Activated naive CD4-positive, alpha-beta T cell treated with anti-CD3 and anti-CD28 coated beads for 36 hours (primary cell): ENCODE measurements at places on chromosomes 3 and 15. TPM values are rescaled to one million over a fixed set of nuclear protein-coding genes. Genes with fewer than 3 reads are reported as not detected.

DNA sequence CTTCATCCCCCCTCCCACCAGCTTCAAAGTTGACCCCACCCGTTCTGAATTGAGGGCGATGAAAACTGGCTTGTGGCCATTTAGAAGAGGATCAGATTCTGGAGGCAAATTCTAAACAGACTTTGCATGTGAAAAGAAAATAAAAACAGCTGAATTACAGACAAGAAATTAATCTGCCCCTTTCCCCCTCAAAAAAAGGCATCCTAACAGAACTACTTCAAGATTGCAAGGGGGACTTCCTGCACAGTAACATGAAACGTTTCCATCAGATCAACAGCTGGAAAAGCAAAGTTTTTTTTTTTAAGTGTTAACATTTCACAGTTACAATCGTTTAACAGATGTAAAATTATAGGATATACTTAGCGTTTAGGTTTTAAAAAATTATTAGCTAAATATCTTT lies 229.3 kb downstream of the RORA start:
- peaks cover 11% of the 10 kb centered on the region for H3K27me3 ChIP-seq
- no peak overlapping the region for H3K27ac ChIP-seq
- peaks cover 2% of the 10 kb centered on the region for H3K4me1 ChIP-seq
- DNase-seq: no peak
- no peaks in the 10 kb centered on the region for H3K36me3 ChIP-seq
- H3K4me3 ChIP-seq: no peak overlapping the region

DNA sequence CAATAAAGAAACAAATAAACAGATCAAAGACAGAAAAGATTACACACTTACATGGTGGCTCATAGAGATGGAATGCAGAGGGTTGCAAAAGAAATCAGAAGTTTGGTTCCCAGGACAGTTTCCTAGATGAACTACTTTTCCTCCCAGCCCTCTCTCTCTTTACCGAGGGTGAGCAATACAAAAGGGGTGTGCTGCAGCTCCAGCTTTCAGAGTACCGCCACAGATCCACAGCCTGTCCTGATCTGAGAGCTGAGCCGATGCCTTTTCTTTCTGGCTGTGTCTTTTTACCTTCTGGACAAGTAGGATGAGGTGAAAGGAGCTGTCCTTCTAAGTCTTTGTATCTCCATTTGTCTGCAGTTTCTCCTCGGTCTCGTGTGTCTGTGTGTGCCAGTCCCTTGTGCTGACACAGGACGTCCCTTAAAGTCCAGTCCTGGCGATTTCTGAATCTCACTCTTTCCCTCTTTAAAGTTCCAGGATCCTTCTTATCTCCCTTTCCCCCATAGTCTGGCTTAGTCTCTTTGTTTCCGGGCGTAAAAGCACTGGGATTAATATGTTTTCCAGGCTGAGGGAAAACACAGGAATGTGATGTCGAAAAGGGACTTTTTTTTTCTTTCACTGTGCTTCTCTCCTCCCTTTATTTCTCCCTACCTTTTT lies 540 bp downstream of the CCDC80 start:
- H3K27me3 ChIP-seq: peaks cover 10% of the 10 kb centered on the region
- no peaks in the 10 kb centered on the region for H3K36me3 ChIP-seq
- no peak overlapping the region for H3K27ac ChIP-seq
- no peak overlapping the region for H3K4me3 ChIP-seq

SHC4 gene
- total RNA-seq: 0.21 TPM

GRCh38 chr3:126314790-126315658 lies 42.2 kb downstream of the KLF15 start:
- H3K4me3 ChIP-seq: no peak overlapping the region
- peaks cover 2% of the 10 kb centered on the region for H3K27me3 ChIP-seq
- no peaks in the 10 kb centered on the region for H3K36me3 ChIP-seq
- H3K27ac ChIP-seq: no peak overlapping the region
- H3K4me1 ChIP-seq: no peaks in the 10 kb centered on the region

CEP19 gene
- total RNA-seq: 4.4 TPM

- H3K4me3 ChIP-seq: peak overlapping the region; percentile 39
- peaks cover 41% of the 10 kb centered on the region for H3K4me1 ChIP-seq
- DNase-seq: no peak
- H3K36me3 ChIP-seq: no peaks in the 10 kb centered on the region
- peak overlapping the region; percentile 95 for H3K27ac ChIP-seq
Observed at GRCh38 chr15:58331560-58331912, 100.3 kb upstream of the LIPC start.

- H3K4me1 ChIP-seq: no peaks in the 10 kb centered on the region
- H3K27ac ChIP-seq: no peak overlapping the region
- no peaks in the 10 kb centered on the region for H3K27me3 ChIP-seq
- H3K36me3 ChIP-seq: no peaks in the 10 kb centered on the region
- no peak for DNase-seq
- no peak overlapping the region for H3K4me3 ChIP-seq
Observed at GRCh38 chr3:184409331-184409926, 29.6 kb downstream of the CHRD start.

IMPG2 gene
- 0.07 TPM for total RNA-seq

DNA sequence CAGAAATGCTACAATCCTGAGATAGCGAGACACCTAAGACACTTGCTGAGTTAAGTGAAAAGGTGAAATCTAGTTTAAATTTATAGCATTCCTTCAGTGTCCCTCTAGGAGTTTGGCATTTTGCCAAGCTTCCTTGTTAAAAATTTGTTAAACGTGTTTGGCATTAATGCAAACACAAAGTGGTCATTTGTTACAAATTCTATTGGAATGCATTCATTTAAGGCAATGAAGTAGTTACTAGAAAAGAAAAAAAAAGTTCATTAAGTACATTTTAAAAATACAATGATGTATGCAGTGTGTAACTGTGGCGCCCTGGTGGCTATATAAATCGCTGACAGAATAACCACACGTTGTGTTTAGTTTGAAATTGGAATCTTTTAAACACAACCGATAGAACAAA lies 31.3 kb upstream of the WNT5A start:
- H3K27ac ChIP-seq: no peak overlapping the region
- no peaks in the 10 kb centered on the region for H3K27me3 ChIP-seq
- no peaks in the 10 kb centered on the region for H3K36me3 ChIP-seq

DNA sequence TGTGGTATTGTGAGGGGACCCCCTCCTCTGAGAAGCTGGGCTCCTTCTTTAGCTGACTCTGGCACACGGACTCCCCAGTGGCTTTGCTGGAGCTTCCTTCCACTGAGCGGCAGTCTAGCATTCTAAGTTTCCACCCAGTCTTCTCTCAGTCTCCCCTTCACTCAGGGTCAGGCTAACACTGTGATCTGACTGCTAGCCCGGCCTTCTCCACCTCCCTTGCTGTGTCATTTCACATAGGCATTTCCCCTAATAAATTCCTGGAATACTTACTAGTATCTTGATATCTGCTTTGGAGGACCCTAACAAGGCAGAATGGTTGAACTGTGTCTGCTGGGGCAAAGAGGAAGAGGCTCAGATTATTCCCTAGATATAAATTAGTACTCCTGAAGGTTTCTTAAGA lies 106.2 kb upstream of the THBS1 start:
- H3K4me3 ChIP-seq: no peak overlapping the region
- DNase-seq: no peak
- H3K27ac ChIP-seq: no peak overlapping the region

- no peak overlapping the region for H3K4me3 ChIP-seq
- no peaks in the 10 kb centered on the region for H3K27me3 ChIP-seq
- peaks cover 7% of the 10 kb centered on the region for H3K4me1 ChIP-seq
- H3K27ac ChIP-seq: no peak overlapping the region
Observed at GRCh38 chr3:11764931-11765363, 81.7 kb downstream of the TAMM41 start.

ZKSCAN7 gene
- 1.7 TPM for total RNA-seq

DNA sequence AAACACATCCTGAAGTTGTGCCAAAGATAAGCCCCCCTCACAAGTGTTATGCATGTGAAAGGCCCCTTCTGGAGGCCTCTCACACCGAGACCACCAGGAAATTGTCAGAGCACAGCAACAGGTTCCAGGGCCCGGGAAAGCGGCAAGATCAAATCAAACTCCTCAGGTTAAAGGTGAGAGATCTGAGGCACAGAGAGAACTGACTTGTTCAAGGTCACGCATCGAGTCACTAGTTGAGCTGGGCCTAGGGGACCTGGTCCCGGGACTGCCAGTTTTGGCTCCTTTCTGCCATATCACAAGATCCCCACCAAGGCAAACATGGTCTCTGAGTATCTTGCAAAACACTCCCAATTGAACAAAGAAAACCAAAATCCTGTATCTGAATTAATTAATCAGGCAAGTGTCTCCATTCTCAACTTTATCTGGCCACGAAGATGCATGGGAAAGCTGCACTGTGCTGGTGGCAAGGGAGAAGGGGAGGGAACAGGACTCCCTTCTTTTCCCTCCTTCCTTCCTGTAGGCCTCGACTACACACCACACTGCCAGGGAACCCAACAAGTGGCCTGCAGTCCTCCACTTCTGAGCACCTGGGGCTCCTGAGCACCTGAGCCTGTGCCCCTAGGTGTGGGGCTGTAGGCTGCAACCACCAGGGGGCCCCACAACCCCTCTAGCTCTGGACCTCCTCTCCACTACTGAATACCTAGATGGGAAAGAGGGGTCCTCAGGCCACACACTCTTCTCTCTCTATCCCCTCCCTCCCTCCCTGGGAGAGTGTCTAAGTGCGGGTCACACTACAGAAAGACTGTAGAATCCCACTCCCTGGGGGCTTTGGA lies 37.3 kb downstream of the ANP32A start:
- peaks cover 31% of the 10 kb centered on the region for H3K36me3 ChIP-seq
- H3K27me3 ChIP-seq: no peaks in the 10 kb centered on the region
- DNase-seq: peak; percentile 71
- H3K27ac ChIP-seq: peak overlapping the region; percentile 81
- peaks cover 39% of the 10 kb centered on the region for H3K4me1 ChIP-seq

- no peaks in the 10 kb centered on the region for H3K4me1 ChIP-seq
- H3K4me3 ChIP-seq: no peak overlapping the region
- no peak overlapping the region for H3K27ac ChIP-seq
- peaks cover 8% of the 10 kb centered on the region for H3K27me3 ChIP-seq
- no peak for DNase-seq
Observed at GRCh38 chr3:17910922-17911321, 168.5 kb upstream of the TBC1D5 start.

PRR20G gene
- not detected for total RNA-seq

DNA sequence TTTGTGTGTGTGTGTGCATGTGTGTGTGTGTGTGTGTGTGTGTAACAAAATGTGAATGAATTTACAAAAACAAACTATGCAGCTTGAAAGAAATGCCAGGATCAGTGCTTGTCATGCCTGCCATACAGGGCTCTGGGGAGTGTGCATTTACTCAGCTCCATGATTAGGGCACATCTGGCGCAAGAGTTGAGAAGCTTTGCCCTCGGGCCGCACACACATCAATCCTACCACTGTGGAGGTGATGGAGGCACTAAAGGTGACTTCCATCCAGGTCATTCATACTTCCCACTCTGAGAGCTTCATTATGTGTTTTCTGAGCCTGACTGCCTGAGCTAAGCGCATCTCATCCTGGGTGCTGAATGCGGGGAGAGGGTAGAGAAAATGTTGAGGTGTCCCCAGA lies 72.0 kb upstream of the ZBED2 start:
- H3K27ac ChIP-seq: peak overlapping the region; percentile 80
- H3K4me3 ChIP-seq: peak overlapping the region; percentile 31
- peaks cover 22% of the 10 kb centered on the region for H3K36me3 ChIP-seq
- no peak for DNase-seq

EFCAB12 gene
- 0.81 TPM for total RNA-seq

- no peak overlapping the region for H3K4me3 ChIP-seq
- peaks cover 1% of the 10 kb centered on the region for H3K36me3 ChIP-seq
- no peak for DNase-seq
- no peaks in the 10 kb centered on the region for H3K4me1 ChIP-seq
- no peak overlapping the region for H3K27ac ChIP-seq
- no peaks in the 10 kb centered on the region for H3K27me3 ChIP-seq
Observed at GRCh38 chr3:23493889-23494288, 290.8 kb downstream of the UBE2E2 start.

TRIM42 gene
- not detected for total RNA-seq

ANKRD34C gene
- total RNA-seq: not detected

- no peak overlapping the region for H3K4me3 ChIP-seq
- H3K27me3 ChIP-seq: peaks cover 2% of the 10 kb centered on the region
- no peak overlapping the region for H3K27ac ChIP-seq
- no peaks in the 10 kb centered on the region for H3K4me1 ChIP-seq
- no peaks in the 10 kb centered on the region for H3K36me3 ChIP-seq
Observed at GRCh38 chr3:27310688-27311087, 58.5 kb downstream of the NEK10 start.

LMOD3 gene
- total RNA-seq: not detected

DNA sequence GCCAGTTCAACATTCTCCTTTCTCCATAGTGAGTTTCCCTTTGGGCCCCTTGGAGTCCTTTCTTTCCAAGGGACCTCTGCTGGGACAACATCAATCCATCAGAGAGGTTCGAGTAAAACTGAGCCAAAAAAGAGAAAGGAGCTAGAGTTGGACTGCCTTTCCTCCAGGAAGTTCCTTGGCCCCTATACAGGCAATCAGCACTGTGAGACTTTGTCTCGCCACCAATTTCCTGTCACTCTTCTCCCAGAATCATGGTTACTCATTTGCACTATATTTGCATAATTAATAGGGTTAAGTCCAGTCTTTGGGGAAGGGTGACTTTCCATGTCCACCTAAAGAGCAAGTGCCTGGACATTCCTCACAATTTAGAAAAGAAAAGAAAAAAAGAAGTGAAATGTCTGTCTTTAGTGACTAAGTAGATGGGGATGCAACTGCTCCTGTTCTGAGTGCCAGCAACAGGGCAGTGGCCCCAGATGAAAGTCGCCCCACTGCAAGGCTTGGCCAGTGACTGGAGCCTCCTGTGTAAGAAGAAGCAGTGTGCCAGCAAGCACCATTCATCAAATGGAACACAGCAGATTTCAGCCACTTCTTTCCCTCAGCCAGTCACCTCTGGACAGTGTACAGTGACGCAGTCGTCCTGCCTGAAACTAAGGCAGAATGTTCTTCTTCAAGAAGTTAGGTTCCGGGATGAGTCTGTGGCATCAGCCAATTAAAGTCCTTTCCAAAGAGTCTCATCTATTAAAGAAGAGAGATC lies 91.6 kb downstream of the FSIP1 start:
- no peaks in the 10 kb centered on the region for H3K36me3 ChIP-seq
- no peak overlapping the region for H3K4me3 ChIP-seq
- H3K27ac ChIP-seq: no peak overlapping the region
- peaks cover 3% of the 10 kb centered on the region for H3K27me3 ChIP-seq
- no peaks in the 10 kb centered on the region for H3K4me1 ChIP-seq

- peaks cover 5% of the 10 kb centered on the region for H3K4me1 ChIP-seq
- no peak for DNase-seq
- H3K4me3 ChIP-seq: no peak overlapping the region
- H3K27ac ChIP-seq: no peak overlapping the region
Observed at GRCh38 chr15:92503889-92504288, 110.2 kb downstream of the ST8SIA2 start.

ROBO2 gene
- not detected for total RNA-seq

TBC1D23 gene
- 15.8 TPM for total RNA-seq

GRCh38 chr15:90212221-90213098 lies 11.3 kb downstream of the SEMA4B start:
- no peak overlapping the region for H3K4me3 ChIP-seq
- no peak overlapping the region for H3K27ac ChIP-seq

GRCh38 chr3:46987743-46988401 lies 8.4 kb downstream of the NBEAL2 start:
- H3K36me3 ChIP-seq: peaks cover 8% of the 10 kb centered on the region
- DNase-seq: peak; percentile 94
- H3K27ac ChIP-seq: peak overlapping the region; percentile 89
- H3K4me3 ChIP-seq: peak overlapping the region; percentile 82
